ENCODE measurements at places on chromosomes 4 and X.

GRCh38 chr4:184096561-184097240 lies 121.0 kb downstream of the ENPP6 start:
- no peak for DNase-seq

GRCh38 chr4:159555873-159556272 lies 453.0 kb downstream of the RAPGEF2 start:
- no peak for DNase-seq

GRCh38 chr4:10321931-10322330 lies 135.3 kb downstream of the ZNF518B start:
- no peak for DNase-seq

DNA sequence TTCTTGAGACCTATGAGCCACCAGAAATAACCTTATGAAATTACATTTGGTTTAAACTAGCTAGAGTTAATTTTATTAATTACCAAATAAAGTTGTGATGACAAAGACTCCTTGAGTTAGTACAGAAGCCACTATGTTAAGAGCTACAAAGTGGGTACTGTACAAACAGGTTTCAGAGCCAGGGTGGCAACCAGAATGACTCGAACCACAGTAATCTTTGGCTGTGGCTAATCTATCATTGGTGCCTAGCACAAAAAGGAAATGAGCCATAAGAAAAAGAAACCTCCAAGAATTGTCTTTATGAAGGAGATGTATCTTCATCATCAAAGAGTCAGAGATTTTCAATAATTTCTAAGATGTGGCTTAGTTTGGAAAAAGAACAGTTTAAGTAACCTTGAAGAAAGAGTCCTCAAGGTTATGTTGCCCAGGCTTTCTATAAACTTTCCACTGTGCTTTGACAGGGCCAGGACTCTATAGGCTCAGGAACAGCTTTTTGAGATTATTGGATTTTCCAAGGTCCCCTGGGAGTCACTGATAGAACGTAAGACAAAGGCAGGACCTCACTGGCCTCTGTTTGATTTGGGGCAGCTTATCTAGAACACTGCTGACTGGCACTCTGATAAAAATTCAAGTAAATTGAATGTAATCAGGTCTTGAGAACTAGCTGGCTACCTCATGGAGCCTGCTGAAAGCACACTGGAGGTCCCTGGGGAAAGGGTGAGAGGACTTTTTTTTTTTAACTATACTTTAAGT lies 777.7 kb downstream of the STIM2 start:
- DNase-seq: no peak

DNA sequence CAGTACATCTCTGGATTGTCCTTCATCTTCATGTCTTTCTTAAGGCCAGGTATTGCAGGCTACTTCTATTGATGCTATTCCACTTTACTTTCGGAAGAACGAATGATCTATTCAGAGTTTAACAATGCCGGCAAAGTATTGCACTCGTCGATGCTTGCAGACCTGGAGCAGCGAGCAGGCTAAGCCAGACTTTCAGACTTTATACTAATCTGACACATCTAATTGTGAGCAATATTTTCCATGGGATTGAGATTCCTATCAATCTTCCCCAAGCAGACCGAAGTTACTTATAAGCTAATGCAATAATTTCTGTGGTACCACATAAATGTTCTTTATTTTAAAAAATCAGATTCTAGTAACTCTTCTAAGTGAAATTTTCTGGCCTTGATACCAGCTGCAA lies 1.6 kb downstream of the EMCN start:
- DNase-seq: no peak

DNA sequence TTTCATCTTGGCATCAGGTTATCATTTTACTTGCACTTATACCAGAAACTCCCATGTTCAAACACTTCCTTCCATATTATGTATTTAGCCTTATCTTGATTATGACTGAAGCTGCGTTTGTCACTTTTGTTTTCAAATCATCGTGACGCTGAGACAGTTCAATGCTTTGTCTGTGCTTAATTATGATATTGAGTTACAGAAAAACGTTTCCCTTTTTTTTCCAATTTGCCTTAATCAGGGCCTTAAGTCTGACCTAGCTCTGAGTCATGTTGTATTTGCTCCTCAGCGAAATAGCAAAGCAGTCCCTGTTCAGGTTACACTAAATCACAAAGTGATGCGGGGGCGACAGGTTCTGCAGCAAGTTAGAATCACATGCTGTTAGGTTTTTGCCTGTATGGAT lies 254.7 kb downstream of the AFF2 start:
- no peak for DNase-seq

DNA sequence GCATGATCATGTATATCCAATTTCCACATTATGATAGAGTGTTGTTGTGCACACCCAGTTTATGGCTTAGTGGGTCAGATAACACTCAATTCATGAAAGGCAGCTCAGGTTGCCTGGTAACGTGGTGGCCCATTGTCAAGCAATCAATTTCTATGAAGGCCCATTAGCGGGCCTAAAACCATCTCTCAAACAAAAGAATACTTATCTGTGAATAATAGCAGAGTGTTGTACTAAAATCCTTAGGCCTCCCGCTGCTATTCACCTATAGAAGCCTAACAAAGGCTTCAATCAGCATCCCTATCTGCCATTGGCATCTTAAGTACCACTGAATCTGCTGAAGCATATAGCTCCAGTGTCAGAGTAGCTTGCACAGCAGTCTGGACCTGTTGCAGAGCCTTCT lies 849.6 kb upstream of the POU3F4 start:
- no peak for DNase-seq

GRCh38 chr4:10403633-10404445 lies 53.4 kb downstream of the ZNF518B start:
- no peak for DNase-seq

DNA sequence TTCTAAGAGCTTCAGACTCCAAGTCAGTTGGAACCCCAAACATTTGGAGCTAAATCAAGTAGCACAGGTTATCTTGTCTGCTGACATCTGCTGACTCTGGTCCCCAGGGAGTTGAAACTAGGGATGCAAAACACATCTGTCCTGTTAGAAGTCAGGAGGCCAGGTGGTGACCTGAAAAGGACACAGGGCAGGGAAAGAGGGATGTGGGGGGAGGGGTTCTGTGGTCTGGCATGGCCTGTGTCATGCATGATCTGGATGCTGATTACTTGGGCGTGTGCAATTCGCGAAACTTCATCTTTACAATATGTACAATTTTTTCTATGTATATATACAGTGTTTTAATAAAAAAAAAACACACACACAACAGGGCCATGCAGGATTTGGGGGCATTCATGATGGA lies 55.3 kb downstream of the FHDC1 start:
- DNase-seq: no peak

DNA sequence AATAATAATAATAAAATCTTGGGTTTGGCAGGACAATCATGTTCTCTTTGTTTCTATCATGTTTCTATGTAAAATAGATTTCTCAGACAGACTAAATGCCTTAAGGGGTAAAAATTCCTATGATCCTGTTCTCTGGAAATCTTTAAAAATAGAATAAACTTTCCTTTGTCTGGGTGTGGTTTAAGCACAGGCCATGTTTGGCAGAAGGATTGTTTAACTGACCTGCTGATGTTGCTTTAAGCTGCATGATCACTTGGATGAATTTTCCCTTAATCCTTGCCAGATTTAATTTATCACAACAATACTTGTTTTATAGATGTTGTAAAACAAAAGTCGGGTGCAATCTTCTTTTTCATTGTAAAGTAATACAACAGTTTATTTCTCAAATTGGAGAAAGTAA lies 341.7 kb upstream of the FAT1 start:
- DNase-seq: no peak

- no peak for DNase-seq
Measured at GRCh38 chrX:12919051-12919450, 12.6 kb downstream of the TLR8 start.

DNA sequence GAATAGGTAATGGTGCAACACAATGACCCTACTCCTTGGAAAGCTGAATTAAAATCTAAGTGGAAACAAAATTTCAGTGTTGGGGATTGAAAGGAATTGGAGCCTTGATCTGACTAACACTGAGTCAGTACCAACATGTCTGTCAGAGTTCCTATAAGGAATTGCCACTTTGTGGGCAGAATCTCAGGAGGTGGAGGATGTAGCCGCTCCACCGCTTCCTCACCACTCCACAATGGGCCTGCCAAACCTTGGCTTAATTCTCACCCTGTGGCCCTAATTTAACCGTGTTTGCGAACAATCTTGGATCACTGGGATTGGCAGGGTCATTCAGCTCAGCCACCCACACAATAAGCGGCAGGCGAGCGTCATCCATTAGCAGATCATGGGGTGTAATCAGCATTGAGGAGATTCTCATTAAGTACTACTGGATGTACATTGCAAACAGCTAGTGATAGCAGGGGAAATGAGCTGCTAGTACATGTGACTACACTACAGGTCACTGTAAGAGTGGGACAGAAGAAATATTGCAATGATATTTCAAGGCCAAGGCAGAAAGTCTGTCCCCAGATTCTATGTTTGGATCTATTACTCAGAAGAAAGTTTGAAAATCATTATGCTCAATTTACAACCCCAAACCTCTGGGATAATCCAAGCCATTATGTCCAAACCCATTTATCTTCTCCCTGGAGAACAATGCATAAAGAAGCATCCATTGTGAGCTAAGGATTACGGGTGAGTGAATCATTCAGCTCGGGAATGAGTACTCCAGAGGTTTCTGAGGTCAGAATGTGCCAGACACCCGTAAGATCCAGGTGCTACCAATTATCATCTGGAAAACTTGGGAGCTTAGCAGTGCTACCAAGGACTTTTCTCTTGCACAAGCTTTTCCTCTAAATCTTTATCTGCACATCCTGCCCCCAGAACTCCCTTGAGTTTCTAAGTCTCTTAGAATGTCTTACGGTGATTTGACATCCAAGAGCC lies 5.8 kb downstream of the SRPX start:
- DNase-seq: no peak

DNA sequence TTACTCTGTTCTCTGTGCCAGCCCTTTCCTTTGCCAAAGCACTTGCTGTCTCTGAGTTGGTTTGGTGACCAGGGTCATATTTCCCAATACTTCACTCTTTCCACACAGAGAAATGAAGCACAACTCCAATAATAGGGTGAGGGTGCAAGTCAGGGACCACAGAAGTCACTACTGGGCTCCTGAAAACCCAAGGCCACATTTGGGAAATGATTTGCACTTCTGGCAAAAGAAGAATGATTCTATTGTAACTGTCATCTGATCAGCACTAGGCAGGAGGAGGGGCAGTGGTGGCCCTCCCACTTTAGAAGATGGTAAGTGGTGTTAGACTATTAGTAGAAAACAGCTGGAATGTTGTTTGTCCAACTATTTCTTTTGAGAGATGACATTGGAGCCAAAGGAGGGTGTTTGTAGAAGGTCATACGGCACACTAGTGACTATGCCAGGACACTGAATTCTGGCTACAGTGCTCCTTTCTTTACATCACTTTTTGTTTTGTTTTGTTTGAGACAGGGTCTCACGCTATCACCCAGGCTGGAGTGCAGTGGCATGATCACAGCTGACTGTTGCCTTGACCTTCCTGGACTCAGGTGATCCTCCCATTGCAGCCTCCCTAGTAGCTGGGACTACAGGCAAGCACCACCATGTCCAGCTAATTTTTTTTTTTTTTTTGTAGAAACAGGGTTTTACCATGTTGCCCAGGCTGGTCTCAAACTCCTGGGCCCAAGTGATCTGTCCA lies 10.8 kb upstream of the HADH start:
- DNase-seq: no peak

DNA sequence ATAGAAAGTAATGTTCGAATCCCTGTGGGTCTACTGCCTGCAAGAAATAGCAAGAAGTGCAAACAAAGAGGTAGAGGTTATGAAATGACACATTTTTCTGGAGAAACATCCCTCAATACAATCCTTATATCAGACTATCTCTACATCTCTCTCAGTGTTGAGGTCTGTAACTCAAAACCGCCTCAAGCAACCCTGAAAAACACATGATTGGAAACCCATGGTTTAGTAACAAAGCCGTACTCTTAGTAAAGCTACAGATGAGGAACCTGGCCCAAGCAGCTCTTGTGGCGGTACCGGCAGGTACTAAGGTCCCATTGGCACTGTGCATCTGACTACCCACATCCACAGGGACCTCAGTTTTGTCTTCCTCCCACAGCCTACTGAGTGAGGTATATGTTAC lies 53.9 kb downstream of the IRF2 start:
- no peak for DNase-seq

DNA sequence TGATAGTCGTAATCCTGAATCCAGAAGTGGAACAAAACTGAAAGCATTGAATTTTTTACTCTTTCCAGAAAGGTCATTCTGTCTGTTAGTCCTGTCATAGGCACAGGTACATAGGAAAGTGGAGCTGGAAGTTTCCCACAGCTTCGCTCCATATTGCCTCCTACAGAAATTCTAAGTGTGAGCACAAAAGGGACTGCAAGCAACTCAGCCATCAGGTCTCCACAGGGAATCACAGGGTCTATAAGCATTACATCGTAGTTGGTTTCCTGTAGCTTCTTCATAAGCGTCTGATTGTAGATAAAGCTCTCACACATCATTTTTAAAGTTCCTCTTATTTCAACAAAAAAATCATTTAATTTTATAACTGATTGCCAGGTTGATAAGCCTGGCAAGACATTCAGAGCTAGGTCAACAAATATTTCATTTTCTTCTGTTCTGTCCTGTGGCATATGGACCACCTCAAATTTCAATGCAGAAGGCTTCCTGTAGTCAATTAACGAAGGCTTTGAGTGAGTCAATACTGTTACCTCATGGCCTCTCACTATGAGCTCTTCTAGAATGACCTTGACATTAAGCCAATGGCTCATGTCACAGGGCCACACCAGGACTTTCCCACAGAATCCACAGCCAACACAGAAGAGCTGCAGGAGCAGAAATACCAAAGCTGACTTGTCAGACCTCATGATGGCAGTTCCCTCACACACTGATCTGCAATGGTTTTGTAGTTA lies at the start of gene UGT2A3:
Gene UGT2A3, minus strand, starts transcription at position 727 of the 728 bp plus-strand sequence. Its CDS starts 44 bp downstream, at position 683.
- DNase-seq: peak; percentile 13

- DNase-seq: no peak
Measured at GRCh38 chrX:136850441-136851175, 29.9 kb downstream of the RBMX start.

DNA sequence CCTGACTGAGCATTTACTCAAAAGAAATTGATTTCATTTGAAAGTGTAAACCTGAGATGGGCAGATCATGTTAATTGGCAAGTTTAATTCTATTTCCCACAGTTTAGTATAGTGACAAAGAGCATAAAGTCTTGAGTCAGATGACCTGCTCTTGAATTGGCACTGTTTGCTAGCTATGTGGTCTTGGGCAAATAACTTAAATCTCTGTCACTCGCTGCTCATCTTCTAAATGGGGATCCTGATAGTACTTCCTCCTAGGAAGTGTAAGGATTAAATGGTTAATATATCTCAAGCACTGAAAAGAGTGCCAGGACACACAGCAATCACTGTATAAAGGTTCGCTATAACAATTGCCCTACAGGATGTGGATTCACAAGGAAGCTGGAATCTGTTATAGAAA lies 242.8 kb upstream of the JADE1 start:
- DNase-seq: no peak

GRCh38 chr4:111070390-111070789 lies 447.5 kb upstream of the PITX2 start:
- DNase-seq: no peak

GRCh38 chr4:78863991-78864390 lies 75.2 kb downstream of the PAQR3 start:
- no peak for DNase-seq

Measured in adrenal gland (tissue), 19 donors.